ENCODE measurements at places on chromosomes 13 and 19. TPM values are rescaled to one million over a fixed set of nuclear protein-coding genes. Genes with fewer than 3 reads are reported as not detected.

FCGBP gene
- 32.9 TPM for total RNA-seq

OLFM2 gene
- 1.1 TPM for total RNA-seq

CEACAM5 gene
- total RNA-seq, result not detected

CEACAM20 gene
- 0.25 TPM for total RNA-seq

AMER2 gene
- not detected for total RNA-seq

SIGLEC6 gene
- 0.08 TPM for total RNA-seq

PALM3 gene
- total RNA-seq, result 6.6 TPM

NCAN gene
- not detected for total RNA-seq

GPR183 gene
- 1.8 TPM for total RNA-seq

PDE4C gene
- total RNA-seq, result 0.75 TPM

IGFL4 gene
- total RNA-seq, result not detected

TMEM190 gene
- not detected for total RNA-seq

OR7D2 gene
- total RNA-seq, result not detected

CLEC4G gene
- 7.7 TPM for total RNA-seq

RAB20 gene
- total RNA-seq, result 31.0 TPM

TMEM255B gene
- 0.37 TPM for total RNA-seq

ZNF541 gene
- total RNA-seq, result 0.08 TPM

FCHO1 gene
- 2.1 TPM for total RNA-seq

SNRNP70 gene
- total RNA-seq, result 166 TPM

TBXA2R gene
- total RNA-seq, result 6.0 TPM

SLC25A30 gene
- total RNA-seq, result 11.7 TPM

KCNRG gene
- 1.9 TPM for total RNA-seq

POU2F2 gene
- 1.2 TPM for total RNA-seq

GGN gene
- total RNA-seq, result not detected

CCL25 gene
- not detected for total RNA-seq

ZFP28 gene
- total RNA-seq, result 1.2 TPM

MISP gene
- total RNA-seq, result not detected

All from liver (tissue), 10 donors.